Naive thymus-derived CD8-positive, alpha-beta T cell (primary cell): ENCODE measurements at places on chromosomes 5 and 9.

DNA sequence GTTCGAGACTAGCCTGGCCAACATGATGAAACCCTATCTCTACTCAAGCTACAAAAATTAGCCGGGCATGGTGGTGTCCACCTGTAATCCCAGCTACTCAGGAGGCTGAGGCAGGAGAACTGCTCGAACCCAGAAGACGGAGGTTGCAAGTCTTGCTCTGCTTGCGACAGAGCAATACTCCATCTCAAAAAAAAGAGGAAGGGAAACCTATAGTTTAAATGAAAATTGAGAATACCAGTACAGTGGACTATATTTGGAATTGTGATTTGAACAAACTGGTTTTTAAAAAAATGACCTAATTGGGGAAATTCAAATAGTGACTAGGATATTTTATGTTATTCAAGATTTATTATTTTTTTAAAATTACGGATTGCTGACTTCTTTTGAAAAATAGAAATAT lies 33.2 kb downstream of the DIAPH1 start:
- no peaks in the 10 kb centered on the region for H3K27me3 ChIP-seq
- H3K4me1 ChIP-seq, result peaks cover 24% of the 10 kb centered on the region
- no peak overlapping the region for H3K4me3 ChIP-seq
- no peak for DNase-seq
- H3K36me3 ChIP-seq, result peaks cover 13% of the 10 kb centered on the region

DNA sequence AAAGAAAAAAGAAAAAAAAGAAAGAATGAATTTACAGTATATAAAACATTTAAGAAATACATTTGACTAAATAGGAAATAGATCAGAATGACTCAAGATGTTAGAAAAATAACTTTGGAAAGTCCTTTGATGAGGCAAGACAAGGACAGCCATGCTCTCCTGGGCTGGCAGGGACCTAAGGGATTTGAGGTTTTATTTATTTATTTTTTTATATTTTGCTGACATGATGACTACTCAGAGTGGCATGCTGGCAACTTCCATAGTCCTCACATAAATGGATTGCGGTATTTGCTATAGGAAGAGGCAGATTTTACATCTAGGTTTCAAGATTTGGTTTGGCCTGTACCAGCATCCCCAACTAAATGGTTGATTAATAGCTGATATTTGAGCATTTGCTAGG lies 17.7 kb downstream of the SLC28A3 start:
- DNase-seq, result no peak
- no peaks in the 10 kb centered on the region for H3K27me3 ChIP-seq
- H3K4me3 ChIP-seq, result no peak overlapping the region
- H3K27ac ChIP-seq, result no peak overlapping the region
- no peaks in the 10 kb centered on the region for H3K36me3 ChIP-seq
- H3K4me1 ChIP-seq, result no peaks in the 10 kb centered on the region

DNA sequence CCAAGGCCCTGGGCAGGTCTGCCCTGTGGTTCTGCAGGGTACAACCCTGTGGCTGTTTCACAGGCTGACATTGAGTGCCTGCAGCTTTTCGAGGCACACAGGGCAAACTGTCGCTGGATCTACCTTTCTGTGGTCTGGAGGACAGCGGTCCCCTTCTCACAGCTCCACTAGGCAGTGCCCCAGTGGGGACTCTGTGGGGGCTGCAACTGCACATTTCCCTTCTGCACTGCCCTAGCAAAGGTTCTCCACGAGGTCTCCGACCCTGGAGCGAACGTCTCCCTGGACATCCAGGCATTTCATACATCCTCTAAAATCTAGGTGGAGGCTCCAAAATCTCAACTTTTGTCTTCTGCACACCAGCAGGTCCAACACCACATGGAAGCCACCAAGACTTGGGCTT lies 1645.2 kb upstream of the CDH6 start:
- H3K27ac ChIP-seq, result no peak overlapping the region
- DNase-seq, result no peak
- no peak overlapping the region for H3K4me3 ChIP-seq
- H3K36me3 ChIP-seq, result no peaks in the 10 kb centered on the region

- no peak overlapping the region for H3K4me3 ChIP-seq
- H3K36me3 ChIP-seq, result no peaks in the 10 kb centered on the region
- DNase-seq, result no peak
- H3K4me1 ChIP-seq, result peaks cover 6% of the 10 kb centered on the region
Measured at GRCh38 chr5:16713386-16713928, 96.7 kb upstream of the RETREG1 start.

DNA sequence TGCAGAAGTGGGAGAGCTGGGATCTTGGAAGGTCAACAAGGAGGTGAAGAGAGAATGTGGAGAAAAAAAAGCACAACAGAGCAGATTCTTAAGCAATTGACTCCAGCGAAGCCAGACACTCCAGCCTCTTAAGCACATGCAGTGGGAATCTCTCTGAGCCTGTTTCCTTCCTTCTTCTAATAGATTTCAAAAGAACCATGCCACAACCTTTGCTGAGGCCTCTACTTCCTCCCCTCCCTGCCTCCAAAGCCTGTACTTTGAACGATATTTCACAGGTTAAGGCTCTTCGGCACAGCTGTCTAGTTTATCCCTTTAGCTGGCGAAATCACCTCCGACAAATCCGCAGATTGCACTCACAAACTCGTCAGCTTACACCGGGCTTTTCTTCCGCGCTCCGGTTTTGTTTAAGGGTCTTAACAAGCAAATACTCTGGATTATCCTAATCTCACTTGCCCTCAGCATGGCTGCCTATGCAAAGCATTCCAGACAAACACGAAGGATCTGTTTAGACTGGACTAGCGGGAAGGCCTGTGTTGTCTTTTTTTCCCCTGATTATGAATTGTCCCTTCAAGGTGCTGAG lies 211.6 kb upstream of the PANK3 start:
- peaks cover 2% of the 10 kb centered on the region for H3K27me3 ChIP-seq
- no peaks in the 10 kb centered on the region for H3K4me1 ChIP-seq
- no peak overlapping the region for H3K27ac ChIP-seq
- DNase-seq, result no peak
- H3K36me3 ChIP-seq, result no peaks in the 10 kb centered on the region

DNA sequence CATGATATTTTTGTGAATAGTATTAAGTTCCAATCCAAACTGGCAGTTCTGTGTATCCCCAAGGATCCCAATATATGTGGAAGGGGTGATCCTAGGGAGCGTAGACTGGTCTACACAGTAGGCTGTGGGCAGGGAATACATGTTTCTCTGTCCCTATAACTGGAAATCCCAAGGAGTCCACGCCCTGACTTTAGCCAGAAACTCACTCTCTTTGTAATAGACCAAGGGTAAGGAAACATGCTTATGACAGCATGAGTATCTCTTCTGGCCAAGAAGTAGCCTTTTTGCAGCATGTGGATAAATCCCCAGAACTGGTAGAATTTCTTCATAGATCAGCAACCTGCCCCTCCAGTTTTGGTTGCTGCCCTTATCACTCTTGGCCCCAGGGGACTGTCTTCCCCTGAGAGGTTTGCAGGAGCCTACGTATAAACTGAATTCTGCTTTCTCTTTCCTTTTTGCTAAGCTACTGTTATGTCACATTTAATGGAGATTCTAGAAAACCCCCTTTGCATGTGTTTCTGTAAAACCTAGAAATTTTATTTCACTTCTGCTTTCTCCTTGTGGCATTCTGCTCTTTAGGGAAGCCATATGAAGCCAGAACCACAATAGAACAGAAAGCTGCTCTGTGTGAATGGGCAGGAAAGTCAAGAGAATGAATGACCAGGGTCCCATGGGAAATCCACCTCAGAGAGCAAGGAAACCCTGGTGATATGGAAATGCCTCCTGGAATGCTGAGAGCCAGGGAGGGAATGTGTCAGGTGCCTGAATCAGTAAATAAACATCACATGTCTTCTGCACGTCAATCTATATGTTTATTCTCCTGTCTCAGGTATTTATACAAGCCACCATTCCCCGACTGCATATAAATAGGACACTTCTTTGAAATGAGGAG lies 3.5 kb downstream of the IFNA2 start:
- no peak for DNase-seq
- H3K27me3 ChIP-seq, result peaks cover 20% of the 10 kb centered on the region
- no peaks in the 10 kb centered on the region for H3K36me3 ChIP-seq
- peaks cover 8% of the 10 kb centered on the region for H3K4me1 ChIP-seq

DNA sequence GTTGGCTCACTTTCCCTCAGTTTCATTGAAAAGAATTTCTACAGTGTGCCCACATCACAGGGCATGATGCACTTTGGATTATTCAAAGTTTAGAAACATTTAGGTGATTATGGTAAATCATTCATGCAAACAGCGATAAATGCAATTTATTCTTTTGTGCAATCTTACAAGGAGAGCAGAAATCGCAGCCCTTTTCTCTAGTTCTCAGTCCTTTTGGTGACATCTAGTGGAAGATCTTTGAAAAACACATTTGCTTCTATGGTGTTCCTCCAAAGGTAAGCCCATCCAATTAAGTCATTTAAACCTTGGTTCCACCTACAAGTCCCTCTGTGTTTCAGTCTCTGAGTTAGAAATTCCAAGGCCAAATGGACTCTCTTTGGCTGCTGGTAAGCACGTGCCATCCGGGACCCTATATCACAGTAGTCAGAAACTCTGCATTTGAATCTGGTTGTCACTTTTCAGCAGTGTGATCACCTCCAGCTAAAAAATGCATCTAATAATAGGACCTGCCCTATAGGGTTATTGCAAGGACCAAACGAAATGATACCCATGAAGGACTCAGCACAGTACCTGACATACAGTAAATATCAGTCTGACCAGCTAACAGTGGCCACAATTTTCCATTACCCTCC lies 66.4 kb downstream of the MACROH2A1 start:
- DNase-seq, result peak; percentile 39
- H3K4me3 ChIP-seq, result no peak overlapping the region
- H3K36me3 ChIP-seq, result no peaks in the 10 kb centered on the region
- H3K4me1 ChIP-seq, result peaks cover 5% of the 10 kb centered on the region
- no peak overlapping the region for H3K27ac ChIP-seq

DNA sequence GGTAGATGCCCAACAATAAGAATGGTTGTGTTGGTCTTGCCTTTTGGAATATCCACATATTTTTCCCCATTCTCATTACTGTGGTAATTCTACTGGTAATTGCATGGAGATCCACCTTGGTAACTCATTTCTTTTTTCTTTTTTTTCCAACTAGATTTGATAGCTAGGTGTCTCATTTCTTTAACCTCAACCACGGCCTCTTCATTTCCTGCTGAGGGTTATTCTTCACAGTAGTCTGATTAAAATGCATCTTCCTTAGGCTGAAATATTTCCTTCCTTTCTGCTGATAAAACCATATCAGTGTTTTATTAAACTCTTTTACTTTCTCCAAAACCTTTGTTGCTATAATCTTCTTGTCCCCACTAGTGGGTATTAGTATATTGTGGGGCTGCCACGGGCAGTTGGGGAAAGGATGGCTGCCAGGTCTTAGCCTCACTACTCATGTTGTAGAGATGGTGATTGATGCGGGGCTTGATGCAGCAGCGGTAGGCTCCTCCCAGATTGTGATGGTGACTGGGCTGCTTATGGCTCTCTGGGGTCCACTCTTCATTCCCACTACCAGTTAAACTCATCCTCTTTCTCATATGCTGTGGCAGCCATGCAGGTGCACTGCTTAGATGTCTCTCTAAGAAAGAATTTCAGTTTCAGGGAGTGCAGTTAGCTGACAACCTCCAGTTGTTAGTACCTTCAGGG lies 35.9 kb downstream of the KIF2A start:
- H3K4me1 ChIP-seq, result peaks cover 71% of the 10 kb centered on the region
- H3K27ac ChIP-seq, result peak overlapping the region; percentile 90
- no peak for DNase-seq
- H3K36me3 ChIP-seq, result peaks cover 7% of the 10 kb centered on the region
- no peaks in the 10 kb centered on the region for H3K27me3 ChIP-seq
- peak overlapping the region; percentile 79 for H3K4me3 ChIP-seq

DNA sequence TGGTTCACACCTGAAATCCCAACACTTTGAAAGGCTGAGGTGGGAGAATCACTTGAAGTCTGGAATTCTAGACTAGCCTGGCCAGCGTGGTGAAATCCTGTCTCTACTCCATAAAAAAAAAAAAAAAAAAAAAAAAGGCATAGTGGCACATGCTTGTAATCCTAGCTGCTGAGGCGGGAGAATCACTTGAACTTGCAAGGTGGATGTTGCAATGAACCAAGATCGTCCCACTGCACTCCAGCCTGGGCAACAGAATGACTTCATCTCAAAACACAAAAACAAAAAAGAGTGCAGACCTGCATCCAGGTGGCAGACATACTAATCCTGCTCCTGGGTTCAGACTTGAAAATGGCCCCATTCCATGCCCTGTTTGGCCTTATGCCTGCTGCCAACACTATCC lies 21.8 kb upstream of the ADAMTS19 start:
- H3K4me1 ChIP-seq, result peaks cover 2% of the 10 kb centered on the region
- no peak overlapping the region for H3K4me3 ChIP-seq
- no peaks in the 10 kb centered on the region for H3K27me3 ChIP-seq
- no peak overlapping the region for H3K27ac ChIP-seq
- H3K36me3 ChIP-seq, result no peaks in the 10 kb centered on the region
- DNase-seq, result no peak

DNA sequence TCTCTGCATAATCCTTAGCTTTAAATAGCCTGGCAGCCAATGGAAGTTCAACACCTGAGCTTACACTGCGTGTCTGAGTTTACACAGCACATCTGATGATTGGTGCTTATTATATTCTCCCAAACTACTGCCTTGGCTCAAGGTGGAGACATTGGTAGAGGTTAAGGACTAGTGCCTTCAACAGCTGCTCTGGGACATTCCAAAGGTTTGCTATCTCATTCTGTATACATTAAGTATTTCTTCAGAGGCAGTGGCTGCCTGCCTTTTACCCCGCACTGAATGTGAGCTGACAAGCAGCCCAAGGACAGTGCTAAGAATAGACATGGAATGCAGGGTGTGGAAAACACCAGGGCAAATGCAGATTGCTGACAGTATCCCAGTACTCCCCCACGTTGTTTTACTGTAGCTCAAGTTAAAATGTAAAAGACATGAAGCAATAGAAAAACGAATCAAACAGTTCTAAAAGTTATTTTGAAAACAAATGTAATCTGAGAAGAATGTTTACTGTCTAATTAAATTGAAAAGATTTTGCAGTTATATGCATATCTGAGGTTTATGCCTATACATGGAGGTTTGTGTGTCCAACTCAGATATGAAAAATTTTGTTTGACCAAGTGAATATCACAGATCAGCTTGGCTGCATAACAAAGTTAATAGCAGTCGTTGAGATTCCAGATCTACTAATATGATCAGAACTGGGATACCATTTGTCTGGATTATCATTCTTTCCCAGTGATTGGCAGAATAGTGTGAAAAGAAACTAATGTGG lies 1.8 kb downstream of the HSPB3 start:
- DNase-seq, result no peak
- no peak overlapping the region for H3K27ac ChIP-seq
- no peak overlapping the region for H3K4me3 ChIP-seq
- H3K4me1 ChIP-seq, result no peaks in the 10 kb centered on the region

- no peaks in the 10 kb centered on the region for H3K36me3 ChIP-seq
- no peak overlapping the region for H3K27ac ChIP-seq
- peaks cover 2% of the 10 kb centered on the region for H3K27me3 ChIP-seq
Measured at GRCh38 chr9:69898714-69899209, 78.1 kb downstream of the CFAP95 start.

DNA sequence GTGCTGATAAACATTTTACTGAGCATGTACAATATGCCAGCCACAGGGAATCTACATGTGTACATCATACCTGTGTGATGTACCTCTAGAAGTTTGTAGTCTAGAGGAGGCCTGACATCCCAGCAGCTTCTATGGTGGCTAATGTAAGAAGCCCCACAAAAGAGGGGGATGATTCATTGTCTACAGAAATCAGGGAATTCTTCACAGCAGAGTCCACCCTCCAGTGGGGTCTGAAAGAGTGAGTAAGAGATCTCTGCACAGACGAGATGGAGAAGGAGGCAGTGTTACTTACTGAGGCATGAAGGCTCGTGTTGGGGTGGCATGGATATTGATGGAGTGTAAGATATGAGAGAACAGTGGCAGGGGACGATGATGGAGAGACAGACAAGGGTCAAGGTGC lies 103.0 kb downstream of the NTRK2 start:
- no peaks in the 10 kb centered on the region for H3K4me1 ChIP-seq
- DNase-seq, result no peak
- no peak overlapping the region for H3K4me3 ChIP-seq
- no peaks in the 10 kb centered on the region for H3K36me3 ChIP-seq
- no peak overlapping the region for H3K27ac ChIP-seq
